Mesenteric fat pad (tissue), 1 donor: ENCODE measurements at places on chromosomes 2 and 18. TPM values are rescaled to one million over a fixed set of nuclear protein-coding genes. Genes with fewer than 3 reads are reported as not detected.

Gene ANO7
- total RNA-seq: 1.7 TPM

Gene PAX8
- 5.3 TPM for total RNA-seq

Gene GMPPA
- 32.4 TPM for total RNA-seq

Gene KIF5C
- 0.84 TPM for total RNA-seq

Gene VWA3B
- not detected for total RNA-seq

- no peak for DNase-seq
Measured at GRCh38 chr2:175903384-175903936, 98.6 kb downstream of the LNPK start.

DNA sequence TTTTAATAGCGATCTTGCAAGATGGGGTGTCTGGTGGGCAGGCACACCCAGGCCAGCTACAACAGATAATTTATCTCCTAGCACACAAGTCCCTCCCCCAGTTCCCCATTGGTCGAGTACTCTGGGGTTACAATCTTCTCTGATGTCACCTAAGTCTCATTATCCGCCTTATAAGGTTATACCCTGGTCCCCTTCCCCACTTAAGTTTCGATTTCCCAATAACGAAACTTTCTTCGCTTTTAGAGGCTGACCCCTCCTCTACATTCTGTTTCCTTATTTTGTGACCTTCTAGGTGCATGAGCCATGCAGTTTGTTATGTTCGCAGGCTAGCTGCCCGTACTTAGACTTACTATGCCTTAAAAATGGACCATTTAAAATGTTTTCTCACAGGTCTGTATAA is 180.1 kb downstream of the CAPN13 start:
- DNase-seq: no peak

DNA sequence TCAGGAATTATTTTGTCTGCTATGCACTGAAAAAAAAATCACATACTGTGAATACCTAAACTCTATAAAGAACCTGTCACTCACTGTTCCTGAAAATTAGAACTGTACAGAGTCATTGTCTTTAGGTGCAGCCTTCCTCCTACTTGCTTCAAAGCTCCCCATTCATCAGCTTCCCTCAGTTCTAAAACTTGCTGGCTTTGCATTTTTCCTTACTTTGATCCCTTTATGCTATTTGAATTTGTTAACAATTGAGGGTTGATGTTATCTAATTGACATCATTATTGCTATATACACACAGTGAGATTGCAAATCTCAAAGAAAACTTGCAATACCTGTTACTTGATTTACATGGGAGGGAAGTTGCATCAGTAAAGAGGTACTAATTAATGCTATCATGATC is 48.3 kb downstream of the PTH2R start:
- no peak for DNase-seq

DNA sequence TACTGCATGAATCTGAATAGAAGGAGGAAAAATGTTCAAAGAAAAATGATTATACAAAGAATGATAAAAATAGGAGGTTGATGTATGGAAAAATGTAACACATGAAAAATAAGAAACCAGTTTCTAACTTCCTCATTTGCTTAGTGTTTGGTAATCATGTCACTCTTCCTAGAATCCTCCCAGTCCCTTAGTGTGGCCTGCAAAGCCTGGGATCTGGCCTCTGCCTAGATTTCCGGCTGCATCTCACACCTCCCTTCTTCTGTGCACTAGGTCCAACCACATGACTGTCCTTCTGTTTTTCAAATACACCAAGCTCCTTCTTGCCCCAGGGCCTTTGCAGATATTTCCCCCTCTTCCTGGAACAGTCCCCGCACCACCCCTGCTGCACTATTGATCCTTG is 76.8 kb upstream of the RBMS1 start:
- DNase-seq: no peak

- no peak for DNase-seq
Measured at GRCh38 chr2:45780541-45781463, 129.3 kb downstream of the PRKCE start.

GRCh38 chr2:103003750-103004260 is 242.0 kb downstream of the TMEM182 start:
- no peak for DNase-seq

- DNase-seq: no peak
Measured at GRCh38 chr18:44958455-44958854, 277.8 kb downstream of the SETBP1 start.
